ENCODE measurements at places on chromosomes 5 and 9.

GRCh38 chr5:139884144-139884543 is 88.5 kb downstream of the PSD2 start:
- no peak for DNase-seq

- DNase-seq = no peak
Observed at GRCh38 chr9:26888271-26888670, 4.3 kb downstream of the CAAP1 start.

DNA sequence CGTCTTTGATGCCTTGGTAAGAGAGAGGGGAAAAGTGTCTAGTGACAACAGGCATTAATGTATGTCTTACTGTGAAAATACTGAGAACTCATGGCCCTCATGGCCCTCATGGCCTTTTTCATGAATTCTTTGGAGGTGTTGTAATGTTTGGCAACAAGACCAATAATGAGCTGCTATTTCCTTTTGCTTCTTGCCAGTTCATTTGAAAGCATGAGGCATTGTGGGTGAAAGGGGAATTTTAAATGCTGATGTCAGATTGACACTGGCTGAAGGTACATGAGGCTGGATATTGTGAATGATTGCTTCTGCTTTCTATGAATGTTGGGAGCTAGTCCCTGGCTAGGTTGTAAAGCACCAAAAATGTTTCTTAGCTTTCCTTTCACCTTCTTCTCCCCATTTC is 79.2 kb downstream of the DOCK2 start:
- DNase-seq = no peak

DNA sequence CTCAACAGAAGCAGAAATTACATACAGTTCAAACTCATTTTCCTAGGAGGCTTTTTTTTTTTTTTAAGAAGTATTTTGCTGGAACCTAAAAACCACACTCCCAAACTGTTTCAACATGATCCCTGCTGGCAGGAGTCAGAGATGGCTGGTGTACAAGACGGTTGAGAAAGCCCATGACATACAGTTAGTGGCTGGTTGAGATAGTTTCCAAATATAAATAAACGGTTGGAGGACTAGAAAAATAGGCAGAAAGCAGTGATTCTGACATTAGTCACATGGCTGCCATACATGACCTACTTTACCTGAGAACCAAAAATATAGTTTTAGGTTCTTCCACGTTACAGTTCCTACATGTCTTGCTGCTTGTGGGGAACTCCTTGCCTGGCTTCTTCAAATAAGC is 31.7 kb upstream of the BASP1 start:
- no peak for DNase-seq

DNA sequence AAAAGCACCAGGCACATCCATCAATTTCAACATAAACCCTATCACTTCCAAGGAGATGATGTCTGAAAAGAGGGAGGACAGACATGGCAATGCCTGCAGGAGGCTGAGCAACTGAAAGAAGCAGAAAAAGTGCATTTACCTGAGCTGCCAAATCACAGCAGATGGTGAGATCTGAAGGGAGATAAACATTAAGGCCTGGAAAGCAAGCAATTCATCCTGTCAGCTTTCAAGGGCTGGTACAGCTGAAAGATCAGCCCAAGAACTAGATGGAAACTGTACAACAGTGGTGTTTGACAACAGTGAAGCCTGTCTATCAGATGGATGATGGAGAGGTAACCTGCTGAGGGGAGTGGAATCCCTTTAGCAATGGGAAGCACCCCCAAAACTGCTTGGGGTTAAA is 433.2 kb upstream of the ZNF608 start:
- no peak for DNase-seq

- DNase-seq = no peak
Observed at GRCh38 chr5:39072925-39073766, 1.1 kb downstream of the RICTOR start.

DNA sequence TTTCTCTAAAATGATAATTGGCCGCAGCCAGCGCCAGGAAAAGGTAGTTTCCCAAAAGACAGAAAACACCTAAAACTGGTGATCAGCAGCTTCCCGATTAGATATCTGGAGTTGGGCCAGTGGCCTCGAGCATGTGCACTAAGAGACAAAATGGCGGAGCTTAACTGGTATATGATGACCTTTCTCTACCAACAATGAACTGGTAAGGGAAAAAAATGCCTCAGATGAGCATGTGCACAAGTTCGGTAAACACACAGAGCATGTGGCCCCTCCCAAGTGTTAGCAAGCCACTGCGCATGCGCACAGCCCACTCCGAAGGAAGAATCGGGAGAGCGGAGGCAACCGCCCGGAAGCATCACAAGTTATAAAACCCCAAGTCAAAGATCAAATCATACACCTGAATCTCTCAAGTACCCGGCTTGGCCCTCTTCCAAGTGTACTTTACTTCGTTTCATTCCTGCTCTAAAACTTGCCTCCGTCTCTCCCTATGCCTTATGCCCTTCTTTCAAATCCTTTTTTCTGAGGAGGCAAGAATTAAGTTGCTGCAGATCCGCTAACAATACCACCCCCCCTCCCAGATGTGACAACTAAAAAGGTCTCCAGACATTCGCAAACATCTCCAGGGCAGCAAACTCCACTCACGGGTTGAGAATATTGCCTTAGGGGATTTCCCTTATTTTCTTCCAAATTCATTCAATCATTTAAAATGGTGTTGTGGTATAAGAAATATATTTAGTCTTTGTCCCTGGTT is 15.0 kb upstream of the PTBP3 start:
- DNase-seq = no peak

- DNase-seq = no peak
Observed at GRCh38 chr9:4887556-4887955, 94.8 kb downstream of the RCL1 start.
